ENCODE measurements at places on chromosomes 2 and 18. TPM values are rescaled to one million over a fixed set of nuclear protein-coding genes. Genes with fewer than 3 reads are reported as not detected.

The ASIC4 gene
- total RNA-seq: 0.20 TPM

The UGT1A8 gene
- total RNA-seq: not detected

The NT5C1B gene
- total RNA-seq: not detected

The C2orf81 gene
- total RNA-seq: 3.0 TPM

The COL4A4 gene
- total RNA-seq: 2.1 TPM

The LRATD1 gene
- total RNA-seq: not detected

The GPR75 gene
- 1.6 TPM for total RNA-seq

The MC2R gene
- total RNA-seq: not detected

The TUBA3E gene
- 3.6 TPM for total RNA-seq

The ASAP2 gene
- total RNA-seq: 45.5 TPM

The FEZ2 gene
- 39.3 TPM for total RNA-seq

The UPP2 gene
- total RNA-seq: not detected

The SPATA3 gene
- total RNA-seq: not detected

The TMSB10 gene
- 9,237 TPM for total RNA-seq

The CFC1 gene
- total RNA-seq: not detected

The MOGAT1 gene
- not detected for total RNA-seq

The TEKT4 gene
- total RNA-seq: not detected

The ANTXR1 gene
- 147 TPM for total RNA-seq

The AOX1 gene
- total RNA-seq: 4.7 TPM

The VSNL1 gene
- total RNA-seq: not detected

The MAPRE2 gene
- 12.3 TPM for total RNA-seq

The LRRC30 gene
- not detected for total RNA-seq

The CD207 gene
- not detected for total RNA-seq

The DUSP2 gene
- 0.41 TPM for total RNA-seq

The LTBP1 gene
- 29.6 TPM for total RNA-seq

The CYRIA gene
- 0.31 TPM for total RNA-seq

The OLA1 gene
- total RNA-seq: 124 TPM

The EPHA4 gene
- 0.75 TPM for total RNA-seq

The KLHL41 gene
- 0.50 TPM for total RNA-seq

The COLEC11 gene
- total RNA-seq: 0.70 TPM

The HDAC4 gene
- total RNA-seq: 5.3 TPM

The RAB17 gene
- total RNA-seq: 0.23 TPM

The TMEM163 gene
- 0.10 TPM for total RNA-seq

The MRPL33 gene
- total RNA-seq: 349 TPM

The CLHC1 gene
- 1.5 TPM for total RNA-seq

The TTN gene
- under 0.01 TPM for total RNA-seq

The GPBAR1 gene
- 0.31 TPM for total RNA-seq

The VWC2L gene
- total RNA-seq: not detected

The OBSL1 gene
- total RNA-seq: 23.3 TPM

The BCL2 gene
- total RNA-seq: 0.53 TPM

The CAPG gene
- total RNA-seq: 107 TPM

The BCL2L11 gene
- total RNA-seq: 9.1 TPM

The STARD6 gene
- total RNA-seq: not detected

The SLC9A4 gene
- total RNA-seq: not detected

The PHOSPHO2 gene
- 3.0 TPM for total RNA-seq

The DCDC2C gene
- 0.38 TPM for total RNA-seq

The PRKAG3 gene
- not detected for total RNA-seq

The SNORC gene
- total RNA-seq: 9.6 TPM

The IL1RL2 gene
- 0.07 TPM for total RNA-seq

The TNFRSF11A gene
- total RNA-seq: 9.5 TPM

The ABCG5 gene
- total RNA-seq: not detected

The CACNB4 gene
- total RNA-seq: 0.08 TPM

The MSH2 gene
- total RNA-seq: 36.3 TPM

The PLA2R1 gene
- total RNA-seq: 1.9 TPM

The C2orf68 gene
- 26.7 TPM for total RNA-seq

The CCDC141 gene
- not detected for total RNA-seq

The SERPINB5 gene
- total RNA-seq: 0.11 TPM

The C18orf63 gene
- not detected for total RNA-seq

The ANKRD30B gene
- not detected for total RNA-seq

The SCYGR3 gene
- not detected for total RNA-seq
